NCI-H1417 (cell line): ENCODE measurements at places on chromosomes 7 and 10.

GRCh38 chr7:8236780-8237407, 25.1 kb downstream of the ICA1 start:
- no peak for DNase-seq

DNA sequence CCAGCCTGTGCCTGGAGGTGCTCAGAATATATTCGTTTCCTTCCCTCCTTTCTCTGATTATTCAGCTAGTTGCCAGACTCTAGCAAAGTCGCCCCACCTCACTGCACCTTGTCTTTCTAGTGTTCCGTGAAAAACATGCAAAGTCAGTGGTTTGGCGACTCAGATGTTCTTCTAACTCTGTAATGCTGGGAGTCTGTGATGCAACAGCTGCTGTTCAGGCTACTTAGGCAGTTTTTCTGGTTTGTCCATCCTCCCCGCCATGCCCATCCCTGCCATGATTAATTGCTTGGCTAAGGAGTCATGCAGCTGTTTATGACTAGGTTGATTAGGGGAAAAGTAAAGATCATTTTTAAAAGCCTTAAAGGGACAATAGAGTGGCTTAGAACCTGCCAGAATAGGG, 99.4 kb downstream of the MTPN start:
- DNase-seq = peak; percentile 61

DNA sequence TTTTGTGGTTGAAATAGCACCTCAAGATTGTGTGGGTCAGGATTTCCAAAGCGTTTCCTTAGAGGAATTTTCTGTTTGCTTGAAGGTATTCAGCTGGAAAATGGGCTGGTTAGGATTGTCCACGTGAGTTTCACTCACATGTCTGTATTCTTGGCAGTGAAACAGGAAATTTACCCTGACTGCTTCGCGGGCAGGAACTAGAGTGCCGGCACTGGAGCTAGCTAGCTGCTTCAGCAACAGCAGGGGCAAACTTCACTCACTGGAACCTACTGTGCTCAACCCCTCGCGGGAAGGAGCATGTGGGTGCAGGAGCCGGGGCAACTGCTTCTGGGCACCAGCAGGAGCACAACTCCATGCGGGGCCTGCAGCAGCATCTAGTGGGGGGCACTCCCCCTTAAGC, 38.0 kb upstream of the RTKN2 start:
- no peak for DNase-seq

- DNase-seq = no peak
Measured at GRCh38 chr7:123863461-123863860, 18.5 kb downstream of the HYAL4 start.

DNA sequence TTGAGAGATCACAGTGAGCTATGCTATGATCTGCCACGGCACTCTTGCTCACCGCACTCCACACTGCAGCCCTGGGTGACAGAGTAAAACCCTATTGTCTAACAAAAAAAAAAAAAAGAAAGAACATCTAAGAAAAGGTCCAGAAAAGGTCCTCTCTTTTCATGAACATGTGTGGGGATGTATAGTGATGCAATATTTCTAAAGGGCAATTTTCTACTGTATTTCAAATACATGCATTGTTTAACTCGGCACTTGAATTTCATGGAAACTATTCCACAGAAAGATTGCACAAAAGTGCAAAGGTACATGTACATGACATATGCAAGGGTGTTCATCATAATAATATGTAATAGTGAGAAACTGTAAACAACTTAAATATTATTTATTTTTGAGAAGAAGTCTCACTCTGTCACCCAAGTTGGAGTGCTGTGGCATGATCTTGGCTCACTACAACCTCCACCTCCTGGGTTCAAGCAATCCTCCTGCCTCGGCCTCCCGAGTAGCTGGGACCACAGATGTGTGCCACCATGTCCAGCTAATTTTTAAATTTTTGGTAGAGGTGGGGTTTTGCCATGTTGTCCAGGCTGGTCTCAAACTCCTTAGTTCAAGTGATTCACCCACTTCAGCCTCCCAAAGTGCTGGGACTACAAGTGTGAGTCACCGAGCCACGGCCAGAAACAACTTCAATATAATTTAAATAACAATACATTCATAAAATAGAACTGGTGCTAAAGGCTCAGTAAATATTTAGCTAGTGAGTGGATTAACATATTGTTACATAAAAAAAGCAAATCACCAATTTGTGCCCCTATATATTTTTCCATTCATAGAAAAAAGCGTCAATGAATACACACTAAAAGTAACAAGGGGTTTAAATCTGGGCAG, 1.3 kb upstream of the PPRC1 start:
- no peak for DNase-seq

DNA sequence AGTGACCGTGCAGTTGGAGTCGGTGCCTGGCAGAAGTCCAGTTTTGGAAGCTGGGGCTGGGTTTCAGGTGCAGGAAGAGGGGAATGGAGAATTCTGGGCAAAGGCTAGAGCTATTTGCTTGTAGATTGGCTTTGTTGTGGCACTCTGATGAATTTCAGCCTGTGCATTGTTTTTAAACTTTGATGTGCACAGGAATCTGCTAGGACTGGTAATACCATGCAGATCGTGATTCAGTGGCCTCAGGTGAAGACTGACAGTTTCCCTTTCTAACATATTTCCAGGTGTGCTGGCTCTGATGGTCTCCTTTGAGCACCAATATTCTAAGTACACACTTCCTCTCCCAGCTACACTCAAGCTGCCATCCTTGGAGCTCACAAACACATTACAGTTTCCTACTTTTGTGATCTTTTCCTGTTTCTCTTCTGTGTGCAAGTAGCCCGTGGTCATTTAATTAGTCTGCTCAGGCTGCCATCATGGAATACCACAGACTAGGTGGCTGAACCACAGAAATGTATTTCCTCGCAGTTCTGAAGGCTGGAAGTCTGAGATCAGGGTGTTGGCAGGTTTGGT, 55.6 kb downstream of the NOC3L start:
- no peak for DNase-seq

GRCh38 chr7:22564511-22565045, 64.6 kb upstream of the STEAP1B start:
- peak; percentile 20 for DNase-seq

DNA sequence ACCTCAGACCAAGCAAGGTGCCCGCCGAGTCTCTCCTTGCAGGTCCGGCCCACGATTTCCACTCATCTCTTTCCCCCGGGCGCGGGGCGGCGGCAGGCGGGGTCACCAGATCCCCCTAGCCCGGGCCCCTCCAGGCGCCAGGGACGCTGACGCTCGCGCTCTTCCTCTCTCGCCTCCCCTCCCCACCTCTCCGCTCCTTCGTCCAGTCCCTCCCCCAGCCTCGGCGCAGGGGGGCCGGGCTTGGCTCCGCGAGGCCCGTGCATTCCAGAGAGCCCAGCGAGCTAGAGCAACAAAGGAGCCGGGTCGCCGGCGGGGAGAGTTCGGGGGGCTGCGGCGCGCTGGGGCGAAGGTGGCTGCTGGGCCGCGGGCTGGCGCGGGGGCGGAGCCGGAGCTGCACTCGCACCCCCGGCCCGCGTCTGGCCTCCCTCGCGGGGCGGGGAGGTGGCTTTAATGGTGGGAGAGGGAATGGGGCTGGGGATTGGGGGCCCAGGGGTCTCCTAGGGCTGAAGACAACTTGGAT, at the start of gene SMO:
TSS of gene SMO (plus strand) at position 262 of the 520 bp plus-strand sequence. CDS start 519 bp downstream, outside the sequence.
- DNase-seq = no peak

DNA sequence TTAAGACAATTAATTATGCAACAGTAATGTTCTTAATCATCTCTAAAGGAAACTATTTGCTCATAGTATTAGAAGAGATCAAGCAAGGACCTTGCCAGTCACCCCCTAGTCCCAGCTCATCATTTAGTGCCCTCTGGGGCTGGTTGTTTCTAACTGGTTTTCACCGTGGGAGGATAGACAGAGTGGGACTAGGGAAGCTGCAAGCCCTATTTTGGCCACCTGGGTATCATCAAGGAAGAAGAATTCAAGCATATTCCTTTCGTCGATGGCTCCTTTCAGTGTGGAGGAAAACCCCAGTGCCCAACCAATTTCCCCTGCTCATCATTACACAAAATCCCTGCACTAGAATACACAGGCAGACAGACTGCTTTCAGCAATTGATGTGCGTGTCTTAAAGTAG, 30.6 kb upstream of the FGFR2 start:
- DNase-seq = no peak

DNA sequence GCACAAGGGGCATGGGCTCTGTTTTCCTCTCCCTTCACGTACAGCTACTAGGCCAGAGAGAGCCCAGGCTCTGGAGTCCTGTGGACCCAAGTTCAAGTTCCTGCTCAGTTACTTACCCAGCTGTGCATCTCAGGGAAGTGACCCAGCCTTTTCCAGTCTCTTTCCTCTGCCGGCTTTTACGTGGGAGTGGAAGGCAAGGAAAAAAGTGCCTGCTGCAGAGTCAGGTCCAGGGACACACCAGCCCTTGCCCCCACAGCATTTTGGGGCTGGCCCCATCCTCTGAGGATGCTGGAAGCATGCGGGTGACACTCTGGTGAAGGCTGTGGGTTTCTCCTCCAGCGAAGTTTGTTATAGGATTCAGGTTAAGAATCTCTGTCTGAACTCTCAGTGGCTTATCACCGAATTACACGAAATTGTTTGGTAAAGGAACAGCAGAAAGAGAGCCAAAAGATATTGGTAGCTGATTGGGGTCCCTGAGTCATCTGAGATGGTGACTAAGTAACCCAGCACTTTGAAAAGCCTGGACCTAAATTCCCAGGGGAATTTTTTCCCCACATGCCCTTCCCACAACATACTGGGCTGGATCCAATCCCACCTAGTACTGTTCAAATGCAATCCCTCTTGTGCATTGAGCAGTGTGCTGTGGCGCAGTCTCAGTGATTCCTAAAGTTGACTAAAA, 424.3 kb downstream of the RPS24 start:
- DNase-seq = no peak

DNA sequence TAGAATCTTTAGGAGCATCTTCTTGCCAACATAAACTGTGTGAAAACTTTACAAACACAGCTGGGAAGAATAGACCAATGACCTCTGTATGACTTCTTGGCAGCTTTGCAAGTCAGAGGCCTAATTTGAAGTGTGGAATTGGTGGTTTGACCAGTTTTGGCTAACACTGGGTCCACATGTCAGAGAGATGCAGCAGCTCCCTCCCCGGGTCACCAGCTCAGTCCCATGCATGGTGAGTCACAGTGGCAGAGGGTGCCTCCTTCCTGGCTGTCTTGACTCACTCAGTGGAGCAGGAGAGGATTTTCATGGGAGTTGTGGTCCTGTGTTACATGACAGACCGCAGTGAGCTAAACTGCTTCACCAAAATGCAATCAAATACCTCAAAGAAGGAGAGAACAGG, 8.2 kb upstream of the STARD3NL start:
- DNase-seq = no peak

DNA sequence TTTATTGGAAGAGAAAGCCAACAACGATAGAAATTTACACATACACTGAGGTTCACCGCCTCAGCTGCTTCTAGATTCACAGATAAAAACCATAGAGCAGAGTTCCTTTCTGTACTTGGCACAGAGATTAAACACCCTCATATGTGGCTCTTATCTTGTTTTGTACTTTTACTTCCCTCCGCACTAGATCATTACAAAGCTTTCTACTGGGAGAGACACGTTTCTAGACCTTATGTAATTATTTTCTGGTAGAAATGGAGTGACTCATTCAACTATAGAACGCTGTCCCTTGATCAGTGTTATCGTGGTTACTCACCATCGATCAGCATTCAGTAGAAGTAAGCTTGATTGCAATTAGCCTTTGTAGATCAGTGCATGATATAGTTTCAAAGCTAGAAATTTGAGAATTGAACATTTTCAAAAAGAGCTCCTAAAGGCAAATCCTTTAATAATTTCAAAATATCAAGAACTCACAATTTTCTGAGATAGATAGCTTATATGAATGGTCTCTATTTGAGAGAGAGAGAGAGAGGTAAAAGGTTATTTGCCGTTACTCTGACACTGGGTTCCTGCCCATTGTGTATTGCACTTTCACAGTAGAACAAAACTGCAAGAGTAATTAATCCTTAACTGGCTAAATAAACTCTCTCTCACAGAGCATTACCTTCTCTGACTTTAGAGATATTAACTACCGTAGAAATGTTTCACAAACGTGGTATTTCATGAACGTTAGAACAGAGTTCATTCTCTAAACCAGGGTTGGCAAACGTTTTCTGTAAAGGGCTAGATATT, 26.1 kb upstream of the DNAJC1 start:
- no peak for DNase-seq

GRCh38 chr10:47418321-47418720, 34.2 kb upstream of the ZNF488 start:
- no peak for DNase-seq

DNA sequence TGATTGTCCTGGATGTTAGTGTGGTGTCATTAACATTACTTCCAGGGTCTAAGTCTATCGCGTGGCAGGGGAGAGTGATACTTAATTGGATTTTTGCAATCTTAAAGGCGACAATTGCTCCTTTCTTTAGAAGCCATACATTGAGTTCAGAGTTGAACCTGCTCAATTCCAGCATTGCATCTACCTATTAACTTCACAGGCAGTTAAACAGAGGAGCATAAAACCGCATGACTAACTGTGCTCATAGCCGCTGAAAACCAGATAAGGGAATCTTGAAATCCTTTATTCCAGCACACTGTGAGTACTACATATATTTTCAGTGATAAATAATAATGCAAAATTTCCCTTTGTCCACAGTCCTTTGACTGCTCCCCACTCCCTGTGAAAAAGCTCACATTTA, 255.3 kb downstream of the STK31 start:
- no peak for DNase-seq

GRCh38 chr7:116592445-116592844, 67.6 kb downstream of the CAV1 start:
- no peak for DNase-seq

GRCh38 chr10:84306751-84307384, 21.5 kb upstream of the CCSER2 start:
- DNase-seq = no peak

DNA sequence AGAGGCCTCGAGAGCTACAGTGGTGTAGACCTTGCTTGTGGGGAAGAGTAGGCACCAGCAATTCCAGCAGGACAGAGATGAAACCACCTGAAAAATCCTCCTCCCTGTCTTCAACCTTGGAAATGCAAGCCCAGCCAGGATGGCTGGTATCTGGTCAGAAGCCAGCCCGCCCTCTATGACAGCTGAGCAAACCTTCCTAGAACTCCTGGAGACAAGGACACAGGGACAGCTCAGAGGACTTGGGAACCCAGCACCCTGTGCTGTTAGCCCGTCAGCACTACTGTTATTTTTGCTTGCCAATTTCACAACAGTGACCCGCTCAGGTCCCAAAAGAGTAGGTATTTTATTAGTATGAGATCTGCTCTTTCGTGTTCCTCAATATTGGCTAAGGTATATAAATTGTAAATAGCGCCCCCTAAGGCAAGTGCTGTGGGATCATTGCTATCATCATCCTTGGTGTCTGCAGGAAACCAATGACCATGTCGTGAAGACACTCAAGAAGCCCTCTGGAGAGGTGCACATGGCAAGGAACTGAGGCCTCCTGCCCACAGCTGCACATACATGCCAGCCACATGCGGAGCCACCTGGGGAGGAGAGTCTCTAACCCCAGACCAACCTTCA, 156.5 kb upstream of the CHST15 start:
- no peak for DNase-seq

- DNase-seq = peak; percentile 3
Measured at GRCh38 chr10:52066383-52066782, 247.7 kb upstream of the DKK1 start.

- DNase-seq = no peak
Measured at GRCh38 chr10:96789571-96790108, 42.5 kb upstream of the LCOR start.

- no peak for DNase-seq
Measured at GRCh38 chr7:4302203-4302905, 379.7 kb upstream of the FOXK1 start.
